ENCODE measurements at places on chromosomes 2 and 18.
A peak's percentile ranks its signal among the peaks of the same experiment; 100 is the strongest.

DNA sequence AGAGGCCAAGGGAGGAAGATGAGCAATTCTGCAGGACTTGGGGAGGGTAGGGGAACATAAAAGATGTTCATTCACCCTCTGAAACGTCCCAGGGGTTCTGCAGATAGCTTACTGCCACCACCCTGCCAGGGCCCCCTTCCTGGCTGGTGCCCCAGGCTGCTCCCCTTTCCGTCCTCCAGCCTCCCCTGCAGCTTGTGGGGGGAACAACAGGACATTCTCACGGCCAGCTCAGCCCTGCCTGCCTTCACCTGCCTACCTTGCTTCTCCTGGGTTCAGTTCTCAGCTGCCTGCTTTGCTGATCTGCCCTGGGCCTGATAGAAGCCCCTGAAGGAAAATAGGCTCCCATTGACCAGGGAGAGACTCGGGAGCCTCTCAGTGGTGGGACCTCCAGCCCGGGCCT lies 251.1 kb downstream of the CELF4 start:
- no peak for DNase-seq

- no peak for DNase-seq
Measured at GRCh38 chr2:132255714-132256113, 94.0 kb upstream of the ANKRD30BL start.

DNA sequence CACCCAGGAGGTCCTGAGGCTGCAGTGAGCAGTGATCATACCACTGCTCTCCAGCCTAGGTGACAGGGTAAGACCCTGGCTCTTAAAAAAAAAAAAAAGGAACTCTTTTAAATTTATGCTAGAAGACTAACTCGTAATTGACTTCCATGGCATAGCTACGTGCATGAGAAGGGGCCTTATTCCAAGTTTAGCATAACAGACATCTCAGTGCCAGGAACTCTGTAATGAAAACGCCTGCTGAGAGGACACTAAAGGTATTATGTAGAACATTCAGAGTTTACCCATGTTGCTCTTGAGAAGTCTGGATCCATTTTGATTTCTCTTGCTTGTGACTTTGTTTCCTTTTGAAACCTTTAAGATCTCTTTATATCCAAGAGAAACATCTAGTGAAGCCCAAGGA lies 276.0 kb downstream of the ZNF407 start:
- DNase-seq, result no peak

DNA sequence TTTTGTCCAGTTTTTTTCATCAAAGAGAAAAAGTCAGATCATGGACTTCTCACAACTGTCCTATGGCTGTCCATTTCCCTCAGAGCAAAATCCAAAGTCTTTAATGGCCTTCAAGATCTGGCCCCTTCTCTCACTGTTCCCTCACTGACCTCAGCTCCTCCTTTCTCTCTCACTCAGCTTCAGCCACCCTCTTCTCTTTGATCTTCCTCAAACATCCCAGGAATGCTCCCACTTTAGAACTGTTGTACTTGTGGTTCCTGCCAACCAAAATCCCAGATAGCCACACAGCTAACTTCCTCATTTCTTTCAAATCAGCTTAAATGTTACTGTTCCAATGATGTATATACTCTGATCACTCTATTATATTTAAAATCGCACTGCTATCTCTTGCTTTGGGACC lies 82.9 kb downstream of the NUP35 start:
- DNase-seq, result peak; percentile 22

DNA sequence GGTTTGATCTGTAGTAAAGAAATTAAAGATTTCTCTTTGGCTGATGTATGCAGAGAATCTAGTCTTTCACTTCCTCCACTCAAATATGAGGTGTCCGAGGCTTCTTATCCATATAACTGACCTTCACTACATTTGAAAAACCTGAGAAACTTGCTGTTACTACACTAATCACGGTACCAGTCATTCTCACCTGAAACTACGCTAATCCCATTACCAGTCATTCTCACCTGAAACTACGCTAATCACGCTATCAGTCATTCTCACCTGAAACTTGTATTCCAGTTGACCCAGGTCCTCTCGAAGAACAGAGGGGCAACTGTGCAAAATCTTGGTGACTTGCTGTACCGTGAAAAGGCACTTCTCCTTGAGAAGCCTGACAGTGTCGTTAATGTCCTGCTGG lies 5.1 kb downstream of the MTERF4 start:
- DNase-seq, result no peak

GRCh38 chr2:33135645-33136044 lies 188.9 kb downstream of the LTBP1 start:
- DNase-seq, result no peak

- no peak for DNase-seq
Measured at GRCh38 chr2:36376319-36376765, 20.8 kb downstream of the CRIM1 start.

- DNase-seq, result no peak
Measured at GRCh38 chr2:119678021-119678656, 862 bp upstream of the TMEM177 start.

DNA sequence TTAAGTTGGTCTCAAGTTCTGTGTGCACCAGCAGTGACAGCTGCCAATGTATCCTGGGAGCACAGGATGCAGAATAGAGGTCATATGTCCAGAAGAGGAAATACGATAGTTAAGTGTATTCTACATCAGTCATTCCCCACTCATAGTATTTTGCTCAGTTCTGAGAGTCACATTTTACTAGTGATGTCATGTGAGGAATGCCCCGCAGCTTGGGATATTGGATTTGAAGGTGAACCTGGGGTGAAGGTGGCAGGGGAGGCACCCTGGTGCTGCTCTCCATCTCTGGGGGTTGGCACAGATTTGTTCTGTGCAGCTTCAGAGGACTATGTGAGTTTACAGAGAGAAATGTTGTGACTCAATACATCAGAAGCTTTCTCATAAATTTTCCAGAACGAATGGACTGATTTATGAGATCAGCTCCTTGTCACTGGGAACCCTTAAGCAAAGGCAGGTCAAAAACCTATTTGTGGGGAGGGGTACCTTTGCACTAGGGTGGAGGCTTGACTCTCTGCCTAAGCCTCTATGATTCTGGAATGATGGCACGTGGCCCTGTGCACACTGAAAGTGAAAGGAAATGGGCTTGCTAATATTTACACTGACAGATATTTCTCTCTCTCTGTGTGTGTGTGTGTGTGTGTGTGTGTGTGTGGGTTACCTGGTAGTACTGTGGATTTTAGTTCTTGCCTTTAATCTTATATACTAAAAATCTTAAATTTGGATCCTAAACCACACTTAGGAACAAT lies 95.9 kb downstream of the NEB start:
- no peak for DNase-seq

DNA sequence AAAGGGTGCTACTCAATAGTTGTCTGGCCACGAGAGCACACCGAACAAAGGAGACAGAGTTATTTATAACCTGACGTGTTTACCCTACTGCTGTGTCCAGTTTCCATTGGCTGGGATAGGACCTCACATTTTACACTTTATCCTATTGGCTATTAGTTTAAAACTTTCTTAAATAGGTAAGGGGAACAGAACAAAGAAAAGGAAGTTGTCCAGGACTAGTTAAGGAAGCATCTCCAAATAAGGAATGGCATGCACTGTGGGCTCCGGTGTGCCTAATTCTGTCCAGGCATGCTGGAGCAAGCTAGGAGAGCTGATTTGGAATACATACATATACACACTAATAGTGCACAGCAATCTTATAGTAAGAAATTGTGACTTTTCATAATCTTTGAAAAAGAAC lies 72.2 kb downstream of the CAB39 start:
- DNase-seq, result no peak

DNA sequence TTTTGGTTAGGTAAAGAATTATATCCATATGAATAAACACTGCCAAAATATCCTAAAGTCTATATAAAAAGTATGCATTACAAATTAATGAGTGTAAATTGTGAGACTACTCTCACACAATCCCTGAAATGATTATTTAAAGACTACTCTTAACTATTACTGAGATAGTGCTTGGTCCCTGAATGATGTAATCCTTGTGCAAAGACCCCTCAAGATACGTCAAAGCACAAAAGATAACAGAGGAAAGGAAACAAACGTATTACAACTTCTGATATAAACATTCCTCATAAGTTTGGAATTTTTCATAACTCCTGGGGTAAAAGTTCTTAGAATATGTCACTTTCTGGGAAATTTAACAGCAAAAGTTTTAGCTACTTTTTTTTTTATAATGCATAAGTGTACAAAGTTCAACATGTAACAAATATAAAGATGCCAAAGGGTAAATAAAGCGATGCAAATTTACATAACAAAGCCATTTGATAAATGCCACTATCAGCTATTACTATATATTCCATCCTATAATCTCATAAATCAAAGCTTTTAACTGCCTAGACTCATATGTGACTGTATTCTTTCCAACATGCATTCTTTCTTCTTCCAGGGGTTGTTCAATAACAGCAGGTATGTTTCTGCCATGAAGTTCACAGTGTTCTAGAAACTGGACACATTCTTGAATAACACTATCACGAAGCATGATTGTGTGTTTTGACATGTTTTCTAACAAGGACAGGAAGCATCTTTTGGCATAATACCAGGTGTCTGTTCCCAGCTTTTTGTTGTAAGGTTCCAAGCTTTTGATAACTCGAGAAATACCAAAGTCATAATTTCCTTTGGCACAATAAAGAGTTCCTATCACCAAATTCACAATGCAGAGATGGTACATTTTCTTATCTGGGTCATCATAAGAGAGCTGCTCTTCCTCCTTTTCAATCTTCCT lies 158.0 kb downstream of the AGPS start:
- DNase-seq, result no peak

- no peak for DNase-seq
Measured at GRCh38 chr2:47688561-47688960, 94.4 kb upstream of the MSH6 start.

DNA sequence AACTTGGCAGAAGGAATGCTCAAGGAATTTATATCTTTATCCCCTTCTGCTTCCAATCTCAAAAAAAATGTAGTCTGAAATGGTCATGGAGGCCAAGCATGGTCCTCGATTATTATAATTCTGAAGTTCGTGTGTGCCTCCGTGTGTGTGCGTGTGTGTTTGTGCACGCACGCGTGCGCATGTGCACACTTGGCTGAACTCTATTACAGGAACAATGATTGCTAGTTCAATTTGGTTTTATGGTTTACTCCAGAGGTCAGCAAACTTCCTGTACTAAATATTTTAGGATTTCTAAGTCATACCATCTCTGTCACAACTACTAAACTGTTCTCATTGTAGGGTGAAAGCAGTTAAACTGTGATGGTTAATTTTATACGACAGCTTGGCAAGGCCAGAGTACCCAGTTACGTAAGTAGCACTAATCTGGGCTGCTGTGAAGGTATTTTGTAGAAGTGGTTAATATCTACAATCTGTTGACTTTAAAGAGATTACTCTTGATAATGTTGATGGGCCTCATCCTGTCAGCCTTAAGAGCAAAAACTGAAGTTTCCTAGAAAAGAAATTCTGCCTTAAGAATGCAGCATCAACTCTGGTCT lies 5.8 kb upstream of the MARCHF7 start:
- DNase-seq, result peak; percentile 95

DNA sequence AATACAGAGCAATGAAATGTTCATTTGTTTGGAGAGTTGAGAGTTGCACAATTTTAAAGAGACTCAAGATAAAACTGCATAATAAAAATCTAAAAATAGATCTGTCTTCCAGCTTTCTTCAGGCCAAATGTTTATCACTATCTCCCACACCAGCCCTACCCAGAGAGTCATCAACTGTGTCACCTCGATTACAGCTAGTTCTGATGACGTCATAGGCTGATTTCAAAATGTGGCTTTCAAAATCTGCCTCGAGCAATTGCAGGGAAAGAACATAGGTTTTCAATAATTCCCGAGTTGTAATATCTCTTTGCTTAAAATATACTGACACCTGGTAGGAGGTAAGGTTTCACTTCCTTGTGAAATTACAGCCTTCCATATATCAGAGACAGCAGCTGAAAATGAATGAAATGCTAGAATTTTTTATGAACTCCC lies 677.6 kb upstream of the ID2 start:
- DNase-seq, result peak; percentile 64

DNA sequence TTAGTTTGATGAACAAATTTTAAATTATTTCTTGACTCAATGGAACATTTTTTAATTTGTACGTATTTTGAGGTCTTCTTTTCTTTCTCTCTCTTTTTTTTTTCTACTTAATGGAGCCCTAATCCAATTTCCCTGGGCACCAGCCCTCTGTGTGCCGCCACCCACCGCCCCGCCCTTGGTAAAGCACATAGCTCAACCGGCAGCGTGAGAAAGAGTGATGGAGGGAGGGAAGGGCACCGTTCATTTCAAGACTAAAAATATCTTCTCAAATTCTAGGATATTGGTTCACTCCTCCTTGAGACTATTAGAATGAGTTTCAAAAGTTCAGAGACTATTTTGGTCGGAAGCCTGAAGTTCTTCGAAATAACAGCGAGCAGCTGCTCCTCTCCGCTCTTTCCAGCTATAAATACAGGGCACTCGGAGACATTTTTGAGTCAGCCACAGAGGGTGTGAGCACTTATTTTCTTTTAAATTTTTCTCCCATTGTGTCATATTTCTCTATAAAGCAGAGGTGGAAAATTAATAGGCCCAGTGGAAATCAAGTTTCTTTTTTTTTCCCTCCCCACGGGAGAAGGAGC lies 731.7 kb upstream of the ID2 start:
- no peak for DNase-seq

- no peak for DNase-seq
Measured at GRCh38 chr18:25896956-25897355, 193.5 kb downstream of the SS18 start.

DNA sequence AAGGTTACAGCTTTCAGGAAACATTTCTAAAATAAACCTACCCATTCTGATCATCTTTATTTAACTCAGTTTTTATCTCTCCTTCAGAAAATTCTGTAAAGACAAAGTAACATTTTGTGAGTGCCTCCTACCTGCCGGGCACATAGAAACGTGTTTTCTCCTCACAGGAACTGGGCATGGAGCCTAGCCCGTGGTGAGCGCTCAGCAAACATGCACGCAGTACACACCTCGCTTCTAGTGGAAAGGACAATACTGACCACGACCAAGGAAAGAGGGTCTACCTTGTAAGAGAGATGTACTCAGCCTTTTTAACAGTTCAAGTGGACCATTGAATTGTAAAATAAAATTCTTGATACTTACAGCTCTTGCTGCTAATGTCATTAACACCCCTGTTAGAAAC lies 24.8 kb upstream of the KIDINS220 start:
- no peak for DNase-seq

DNA sequence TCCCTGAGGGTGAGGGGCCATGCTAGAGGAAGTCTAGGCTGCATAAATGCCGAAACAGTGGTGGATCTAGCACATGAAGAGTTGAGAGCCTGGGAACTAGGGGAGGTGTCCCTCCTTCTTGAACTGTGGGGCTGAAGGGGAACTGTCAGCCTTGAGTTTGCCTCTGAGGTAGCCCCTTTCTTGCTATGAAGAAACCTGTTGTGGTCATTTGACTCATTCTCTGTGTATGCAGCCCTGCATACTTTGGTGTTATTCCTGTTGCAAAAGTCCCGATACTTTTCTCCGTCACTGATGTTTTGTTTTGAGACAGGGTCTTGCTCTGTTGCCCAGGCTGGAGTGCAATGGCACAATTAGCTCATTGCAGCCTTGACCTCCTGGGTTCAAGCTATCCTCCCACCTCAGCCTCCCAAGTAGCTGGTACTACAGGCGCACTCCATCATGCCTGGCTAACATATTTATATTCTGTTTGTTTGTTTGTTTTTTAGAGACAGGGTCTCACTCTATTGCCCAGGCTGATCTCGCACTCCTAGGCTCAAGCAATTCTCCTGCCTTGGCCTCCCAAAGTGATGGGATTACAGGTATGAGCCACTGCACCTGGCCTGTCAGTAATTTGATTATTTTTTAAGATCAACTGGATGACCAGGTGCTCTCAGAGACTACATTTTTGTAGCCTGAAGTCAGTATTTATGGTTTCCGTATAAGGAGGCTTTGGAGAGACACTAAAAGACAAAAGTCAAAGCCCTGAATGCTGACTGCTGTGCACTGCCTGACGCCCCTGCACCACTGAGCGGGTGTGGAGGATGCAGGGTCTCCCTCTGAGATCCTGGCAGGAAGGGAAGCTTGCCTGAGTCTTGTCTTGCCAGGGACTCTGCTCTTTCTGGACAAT lies 126.0 kb upstream of the MSH6 start:
- no peak for DNase-seq
